NCI-H446 (cell line): ENCODE measurements at places on chromosomes 1 and 21.

DNA sequence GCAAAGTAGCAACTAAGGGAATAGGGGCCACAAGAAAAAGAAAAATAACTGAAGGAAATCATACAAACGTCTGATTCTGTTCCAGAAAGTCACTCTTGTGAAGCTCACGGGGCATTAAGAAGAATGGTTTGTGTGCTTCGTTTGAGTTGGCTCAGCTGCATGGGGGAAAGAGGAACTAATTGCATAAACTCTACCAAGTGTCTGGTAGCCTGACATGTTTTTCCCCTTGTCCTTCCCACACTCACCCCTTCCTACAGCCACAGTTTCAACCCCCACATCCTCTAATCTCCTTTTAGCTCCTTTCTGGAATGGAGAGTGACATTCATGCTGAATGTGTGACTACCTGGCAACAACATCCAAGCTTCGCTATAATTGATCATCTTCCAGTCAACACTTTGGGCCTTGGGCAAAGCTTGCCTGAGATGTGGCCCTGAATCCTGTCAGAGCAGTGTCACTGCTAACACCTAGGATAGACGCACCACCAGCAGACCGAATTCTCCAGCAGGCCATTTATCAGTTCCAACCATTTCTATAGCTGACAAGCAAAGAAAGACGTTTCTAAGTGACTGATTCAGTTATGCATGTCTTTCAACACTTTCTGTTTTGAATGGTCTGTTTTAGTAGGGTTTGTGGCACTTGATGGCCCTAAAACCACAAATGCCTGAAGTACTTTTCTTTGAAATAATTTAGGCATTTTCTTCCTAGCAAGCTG is 439.6 kb downstream of the TTLL7 start:
- DNase-seq = no peak

- DNase-seq = no peak
Observed at GRCh38 chr1:15764269-15764764, 5.7 kb downstream of the FBLIM1 start.

DNA sequence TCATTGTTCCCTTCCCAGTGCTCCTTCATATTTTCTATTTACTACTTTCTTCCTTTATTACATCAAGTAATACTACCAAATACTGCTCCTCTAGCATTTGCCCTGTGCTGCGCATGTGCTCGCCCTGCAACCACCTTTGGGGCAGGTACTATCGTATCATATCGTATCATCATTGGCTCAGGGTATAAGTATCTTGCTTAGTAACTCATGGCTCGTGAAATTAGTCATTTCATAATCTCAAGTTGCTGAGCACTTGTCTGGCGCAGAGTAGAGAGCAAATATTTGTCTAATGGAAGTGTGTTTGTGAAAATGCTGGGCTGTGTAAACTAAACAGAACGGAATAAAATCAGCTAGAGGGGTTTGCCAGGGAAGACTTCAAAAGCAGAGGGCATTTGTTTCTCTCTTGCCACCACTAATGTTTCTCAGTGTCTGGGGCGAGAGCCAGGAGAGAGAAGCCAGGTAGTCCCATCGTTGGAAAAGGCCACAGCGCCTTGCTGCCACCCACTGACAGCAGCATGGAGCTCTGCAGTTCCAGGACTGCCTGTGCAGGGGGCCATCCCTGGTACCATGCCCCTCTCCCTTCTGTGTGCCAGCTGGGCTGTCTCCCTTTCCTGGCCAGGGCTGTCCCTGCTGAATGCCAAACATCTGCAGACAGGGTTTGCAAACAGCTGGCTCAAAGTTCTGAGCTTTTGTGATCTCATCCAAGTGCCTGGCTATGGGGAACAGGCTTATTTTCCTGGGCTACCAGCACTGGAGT is 20.0 kb upstream of the CPT2 start:
- peak; percentile 60 for DNase-seq

DNA sequence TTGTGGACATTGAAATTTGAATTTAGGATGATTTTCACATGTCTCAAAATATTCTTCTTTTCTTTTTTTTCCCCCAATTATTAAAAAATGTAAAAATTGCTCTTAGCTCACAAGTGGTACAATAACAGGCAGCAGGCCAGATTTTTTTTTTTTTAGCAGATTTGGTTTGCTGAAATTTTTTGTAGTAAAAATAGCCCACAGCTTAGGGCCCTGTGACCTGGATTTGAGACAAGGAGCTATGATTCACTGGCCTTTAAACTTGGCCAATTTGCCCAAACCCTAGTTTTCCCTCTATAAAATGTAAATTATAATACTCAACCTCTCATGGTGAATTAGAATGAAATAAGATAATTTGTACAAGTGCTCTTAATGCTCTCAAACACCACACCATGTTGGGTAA is 253.8 kb downstream of the DYRK1A start:
- DNase-seq = no peak

GRCh38 chr1:107669996-107670395 is 295.0 kb downstream of the VAV3 start:
- DNase-seq = peak; percentile 100

- no peak for DNase-seq
Observed at GRCh38 chr1:87135329-87135712, 193.4 kb upstream of the LMO4 start.

DNA sequence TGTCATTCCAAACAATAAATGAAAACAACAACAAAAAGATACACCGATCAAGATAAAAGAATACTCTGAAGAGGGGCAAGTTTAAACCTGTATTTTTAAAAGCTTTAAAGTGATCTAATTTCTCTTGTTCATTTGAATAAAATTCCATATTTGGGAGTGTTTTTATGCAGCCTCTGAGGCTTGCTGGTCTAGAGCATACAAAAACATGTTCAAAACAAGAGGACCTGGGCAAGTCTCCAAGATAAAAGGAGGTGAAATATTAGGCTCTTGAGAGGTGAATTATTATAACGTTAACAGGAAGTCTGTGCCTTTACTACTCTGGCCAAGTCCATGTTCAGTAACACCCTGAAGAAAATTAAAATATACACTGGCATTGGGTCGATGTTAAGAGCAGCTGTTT is 20.1 kb downstream of the URB1 start:
- no peak for DNase-seq

DNA sequence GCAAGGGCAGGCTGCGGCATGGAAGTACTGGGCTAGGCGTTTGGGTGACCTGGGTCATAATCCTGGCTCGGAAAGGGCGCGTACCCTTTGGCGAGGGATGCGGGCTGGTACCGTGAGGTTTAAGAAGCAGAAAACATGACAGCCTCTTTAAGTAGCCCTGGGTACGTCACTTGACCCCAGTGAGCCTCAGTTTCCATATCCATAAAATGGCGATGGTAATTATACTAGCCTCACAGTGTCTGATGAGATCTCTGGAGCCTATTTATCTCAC is 700 bp downstream of the PIGV start:
- no peak for DNase-seq

- peak; percentile 31 for DNase-seq
Observed at GRCh38 chr1:9539829-9540550, 725 bp downstream of the SLC25A33 start.

GRCh38 chr1:2136386-2137235 is 58.0 kb downstream of the FAAP20 start:
- DNase-seq = no peak

GRCh38 chr1:189939967-189940366 is 537.7 kb downstream of the BRINP3 start:
- DNase-seq = peak; percentile 50
